ENCODE measurements at places on chromosomes 1 and 21.

DNA sequence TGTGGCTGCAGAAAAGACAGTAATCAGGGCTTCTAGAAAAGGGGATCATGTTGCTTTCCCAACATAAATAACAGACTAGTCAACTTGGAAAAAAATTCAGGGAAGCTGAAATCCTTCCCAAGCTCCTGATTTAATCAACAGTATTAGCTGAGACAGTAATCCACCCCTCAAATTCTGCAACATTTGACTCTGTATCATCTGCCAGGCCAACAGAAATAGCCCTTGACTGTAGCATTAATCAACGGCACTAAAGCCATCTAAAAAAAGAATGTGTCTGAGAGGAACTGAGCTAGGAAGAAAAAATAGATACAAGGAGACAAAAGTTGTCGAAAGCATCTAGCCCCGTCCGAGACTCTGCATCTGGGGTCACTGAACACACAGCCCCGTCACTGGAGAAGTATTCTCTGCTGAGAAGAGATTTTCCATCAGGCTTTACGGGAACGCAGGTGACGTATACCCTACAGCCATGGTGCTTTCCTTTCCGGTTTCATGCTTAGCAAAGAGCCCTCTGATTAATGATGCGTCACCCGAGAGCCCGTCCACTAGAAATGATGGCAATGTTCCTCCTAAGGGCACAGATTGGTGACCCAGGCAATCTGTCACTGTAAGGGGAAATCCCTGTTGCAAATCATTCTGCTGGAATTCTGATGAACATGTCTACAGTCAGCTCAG, 42.1 kb upstream of the TP53BP2 start:
- DNase-seq, result no peak

DNA sequence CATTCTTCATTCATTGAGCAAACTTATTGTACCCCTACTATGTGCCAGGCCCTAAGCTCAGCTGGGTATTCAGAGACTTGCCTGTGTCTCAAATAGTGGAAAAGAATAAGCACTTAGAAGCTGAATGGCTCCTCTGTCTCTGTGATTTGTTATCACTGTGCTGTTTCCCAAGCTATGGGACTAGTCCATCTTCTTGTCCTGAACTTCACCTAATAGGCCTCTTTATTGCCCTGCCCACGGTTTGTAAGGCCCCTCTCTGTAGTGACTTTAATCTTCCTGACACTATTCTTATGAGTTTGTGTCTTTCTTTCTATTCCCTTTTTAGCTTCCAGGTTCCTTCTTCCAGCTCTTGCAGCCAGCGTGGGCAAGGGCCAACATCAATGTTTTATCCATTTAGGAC, 85.4 kb upstream of the LPGAT1 start:
- DNase-seq, result no peak

DNA sequence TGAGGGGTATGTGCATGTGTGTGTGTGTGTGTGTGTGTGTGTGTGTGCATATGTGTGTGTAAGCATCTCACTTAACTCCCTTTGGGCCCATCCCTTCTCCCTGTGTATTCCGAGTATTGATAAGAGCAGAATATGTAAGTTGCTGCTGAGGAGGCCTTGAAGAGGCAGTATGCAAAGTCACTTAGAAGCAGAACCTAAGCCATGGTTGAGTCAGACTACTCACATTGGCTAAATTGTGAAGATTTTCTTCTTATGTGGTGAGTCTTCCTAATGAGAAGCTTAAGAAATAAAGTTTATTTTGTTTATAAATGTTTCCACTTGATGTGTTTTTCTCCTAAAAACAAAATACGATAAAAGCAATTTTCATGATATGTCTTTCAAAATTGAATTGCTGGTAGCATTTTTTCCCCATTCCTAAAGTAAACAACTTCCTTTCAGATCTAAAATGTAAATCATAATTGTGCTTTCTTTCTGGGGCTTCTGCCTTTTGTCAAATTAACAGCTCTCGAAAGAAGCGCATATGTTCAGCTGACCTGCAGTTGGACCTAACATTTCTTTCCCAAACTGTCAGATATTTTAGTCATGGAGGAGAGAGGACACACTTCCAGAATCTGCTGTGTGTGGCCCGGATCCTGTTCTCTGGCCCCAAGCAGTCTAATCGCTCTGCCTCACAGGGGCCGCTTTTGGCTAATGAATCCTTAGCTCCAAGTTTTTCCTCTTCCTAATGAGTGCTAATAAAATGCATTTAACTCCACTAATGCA, 284.0 kb downstream of the DUSP10 start:
- no peak for DNase-seq

DNA sequence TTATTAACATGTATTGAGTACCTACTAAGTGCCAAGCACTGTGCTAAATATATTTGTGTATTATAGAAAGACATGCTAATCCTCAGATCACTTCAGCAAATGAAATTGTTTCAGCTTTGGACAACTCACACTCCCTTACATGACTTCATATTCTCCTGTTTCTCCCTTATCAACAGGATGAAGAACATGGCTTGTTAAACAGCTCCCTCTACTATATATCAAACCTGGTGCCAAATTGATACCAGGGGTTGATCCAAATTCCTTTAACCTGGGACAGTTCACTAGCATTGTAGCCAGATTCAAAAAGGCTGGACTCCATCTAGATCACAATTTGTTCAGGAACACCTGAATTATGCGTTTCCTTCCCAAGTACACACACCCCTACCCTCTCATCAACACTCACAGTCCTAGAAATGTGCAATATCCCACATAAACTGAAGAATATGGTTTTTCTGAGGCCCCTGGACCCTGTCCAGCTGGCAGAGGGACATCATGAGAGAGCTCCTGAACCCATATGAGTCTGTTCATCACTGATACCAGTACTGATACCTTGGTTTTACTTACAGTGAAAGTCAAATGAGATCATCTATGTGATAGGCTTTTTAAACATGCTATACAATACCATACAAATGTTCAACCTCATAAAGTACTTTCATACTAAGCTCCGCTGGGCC, 47.0 kb upstream of the PALMD start:
- DNase-seq, result no peak

- DNase-seq, result no peak
These were observed 782.2 kb upstream of the NCAM2 start for GRCh38 chr21:20215959-20216358.

DNA sequence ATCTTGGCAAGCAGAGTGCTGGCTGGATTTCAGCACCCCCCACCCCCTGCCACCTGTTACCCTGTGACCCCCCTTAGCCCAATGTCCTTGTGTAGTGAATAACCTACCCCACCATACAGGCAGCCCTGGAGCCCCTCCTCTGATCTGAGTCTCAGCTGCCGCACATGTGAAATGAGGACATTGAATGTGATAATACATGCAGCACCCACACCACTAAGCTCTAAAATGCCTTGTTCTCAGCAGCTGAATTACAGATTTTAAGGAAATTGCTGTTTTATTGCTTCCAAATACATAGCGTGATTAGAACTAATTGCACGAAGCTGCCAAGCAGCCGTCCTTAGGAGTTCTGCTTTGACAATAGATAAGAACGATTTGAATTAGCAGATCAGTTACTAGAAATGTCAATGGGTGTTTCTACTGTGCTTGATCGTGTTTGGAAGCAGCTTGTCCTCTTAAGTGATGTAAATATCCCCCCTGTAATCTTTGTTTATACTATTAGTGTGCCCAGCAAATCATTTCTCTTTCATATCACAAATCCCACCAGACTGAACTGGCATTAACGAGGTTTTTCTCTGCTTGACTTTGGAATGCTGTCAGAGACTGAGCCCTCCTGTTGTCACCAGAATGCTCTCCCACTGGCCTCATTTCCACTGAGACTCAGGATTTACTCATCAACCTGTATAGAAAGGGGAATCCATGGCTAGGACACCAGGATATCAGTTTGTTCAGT, 4.9 kb downstream of the SLAMF8 start:
- DNase-seq, result no peak
